ENCODE measurements at places on chromosomes 13 and 19.

GRCh38 chr13:74850893-74851292 lies 631.1 kb downstream of the TBC1D4 start:
- no peak for DNase-seq

DNA sequence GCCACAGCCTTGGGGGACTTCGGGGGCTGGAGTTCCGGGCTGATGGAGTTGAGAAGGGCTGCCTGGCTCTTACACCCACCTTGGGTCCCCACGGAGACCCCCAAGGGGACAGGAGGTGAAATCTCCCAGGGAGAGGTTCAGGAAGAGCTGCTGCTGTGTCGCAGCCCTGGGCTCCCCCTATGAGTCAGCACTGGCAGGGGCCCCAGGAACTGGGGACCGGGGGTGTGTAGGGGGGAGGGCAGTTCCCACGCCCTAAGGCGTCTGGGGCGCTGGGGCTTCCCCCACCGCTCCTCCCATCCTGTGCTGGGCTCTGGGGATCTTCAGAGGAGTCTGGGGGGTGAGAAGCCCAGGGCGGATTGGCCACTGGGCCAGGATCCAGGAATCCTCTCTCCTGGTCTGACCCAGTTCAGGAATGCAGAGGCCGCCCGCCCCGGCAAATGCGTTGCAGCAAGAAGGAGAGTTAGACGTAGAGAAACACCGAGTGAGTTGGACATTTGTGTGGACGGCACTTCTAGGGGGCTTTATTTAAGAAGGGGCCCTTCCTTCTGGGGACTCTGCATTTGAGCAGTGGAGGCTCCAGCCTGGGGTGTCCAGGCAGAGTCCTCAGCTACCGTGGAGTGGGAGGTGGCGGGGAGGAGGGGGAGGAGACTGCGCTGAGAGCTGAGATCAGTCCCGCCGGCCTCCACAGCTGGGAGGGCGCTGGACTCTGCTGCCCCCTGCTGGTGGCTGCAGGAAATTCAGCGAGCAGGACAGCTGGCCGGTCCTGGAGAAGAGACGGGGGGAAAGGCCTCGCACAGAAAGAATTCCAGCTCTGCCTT lies 15.0 kb upstream of the NANOS3 start:
- DNase-seq: peak; percentile 90

GRCh38 chr19:55251341-55252081 lies 7.3 kb downstream of the PPP6R1 start:
- DNase-seq: peak; percentile 68

- peak; percentile 45 for DNase-seq
Measured at GRCh38 chr13:42279080-42279479, 7.1 kb downstream of the AKAP11 start.

DNA sequence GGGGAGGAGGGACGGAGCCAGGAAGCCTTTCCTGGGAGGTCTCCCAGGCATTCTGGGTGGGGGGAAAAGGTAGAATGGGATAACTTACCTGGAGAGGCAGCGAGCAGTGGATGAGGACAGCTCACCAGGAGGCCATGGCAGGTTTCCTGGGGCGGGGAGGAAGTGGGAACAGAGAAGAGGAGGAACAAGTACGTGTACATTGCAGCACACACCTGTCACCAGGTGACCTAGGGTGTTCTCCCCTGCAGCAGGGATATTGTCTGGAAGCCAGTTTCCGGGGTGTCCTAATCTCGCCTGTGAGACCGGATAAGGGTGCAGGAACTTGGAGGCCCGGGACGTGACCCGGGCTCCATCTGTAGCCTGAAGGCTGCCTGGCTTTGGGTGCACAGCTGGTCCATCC lies at the start of gene FUT3:
FUT3 (minus strand) TSS at position 148 of the 400 bp plus-strand sequence.
- DNase-seq: no peak

- DNase-seq: peak; percentile 86
Measured at GRCh38 chr19:20237773-20238623, 71.0 kb downstream of the ZNF486 start.

GRCh38 chr13:79667771-79668170 lies 186.8 kb downstream of the NDFIP2 start:
- DNase-seq: no peak

DNA sequence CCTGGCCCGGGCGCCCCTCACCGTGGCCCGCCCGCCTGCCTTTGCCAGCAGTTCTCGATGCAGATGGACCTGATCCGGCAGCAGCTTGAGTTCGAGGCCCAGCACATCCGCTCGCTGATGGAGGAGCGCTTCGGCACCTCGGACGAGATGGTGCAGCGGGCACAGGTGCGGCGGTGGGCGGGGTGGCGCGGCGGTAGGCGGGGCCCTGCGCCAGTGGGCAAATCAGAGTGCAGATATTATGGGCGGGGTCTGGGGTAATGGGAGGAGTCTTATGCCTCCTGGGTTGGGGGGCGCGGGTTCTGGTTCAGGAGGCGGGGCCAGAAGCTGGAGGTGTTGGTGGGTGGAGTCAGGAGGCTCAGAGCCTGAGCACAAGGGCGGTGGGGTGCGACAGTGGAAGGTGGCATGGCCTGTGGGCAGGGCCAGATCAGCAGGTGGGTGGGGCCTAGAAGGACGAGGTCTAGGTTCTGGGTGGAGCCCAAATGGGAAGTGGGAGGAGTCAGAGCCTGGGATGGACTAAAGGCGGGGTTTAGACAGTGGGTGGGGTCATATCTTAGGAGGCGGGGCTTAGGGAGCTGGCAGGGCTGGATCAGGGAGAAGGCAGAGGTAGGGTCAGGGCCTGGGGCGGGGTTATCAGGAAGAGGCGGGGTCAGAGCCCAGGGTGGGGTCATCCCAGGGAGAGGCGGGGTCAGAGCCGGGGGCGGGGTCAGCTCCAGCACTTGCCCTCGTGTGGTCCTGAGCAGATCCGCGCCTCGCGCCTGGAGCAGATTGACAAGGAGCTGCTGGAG lies 5.6 kb downstream of the APC2 start:
- DNase-seq: peak; percentile 47

- DNase-seq: no peak
Measured at GRCh38 chr13:101155920-101156319, 260.4 kb downstream of the NALCN start.

GRCh38 chr19:47331490-47331889 lies 485 bp upstream of the C5AR2 start:
- DNase-seq: no peak

- no peak for DNase-seq
Measured at GRCh38 chr13:114037674-114038073, 63.8 kb upstream of the C13orf46 start.

- DNase-seq: no peak
Measured at GRCh38 chr19:12937093-12937926, 1.1 kb upstream of the CALR start.

DNA sequence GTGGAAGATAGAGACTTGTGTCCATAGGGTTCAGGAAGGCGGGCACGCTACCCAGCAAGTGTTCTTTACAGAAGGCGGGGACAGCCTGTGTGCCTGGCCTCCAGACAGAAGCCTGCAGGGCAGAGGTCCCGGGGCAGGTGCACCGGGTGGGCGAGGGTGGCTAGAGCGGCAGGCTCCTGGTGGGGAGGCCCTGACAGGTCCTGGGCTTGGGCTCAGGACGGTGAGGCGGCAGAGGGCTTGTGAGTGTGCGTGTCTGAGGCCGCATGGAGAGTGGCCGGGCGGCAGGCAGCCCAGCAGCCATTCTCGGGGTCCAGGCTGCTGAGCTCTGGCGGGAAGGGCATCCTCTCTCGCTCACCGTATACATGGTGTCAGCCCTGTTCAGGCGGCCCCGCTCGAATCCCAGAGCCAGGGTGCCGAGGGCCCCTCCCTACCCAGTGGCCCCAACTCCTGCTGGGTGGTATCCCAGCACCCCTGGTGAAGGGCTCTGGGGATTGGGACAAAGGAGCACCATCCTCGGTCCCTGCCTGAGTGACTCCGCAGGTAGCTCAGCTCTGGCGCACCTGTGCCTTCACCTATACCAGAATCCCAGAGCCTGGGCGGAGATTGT lies 3.0 kb upstream of the AMH start:
- no peak for DNase-seq

DNA sequence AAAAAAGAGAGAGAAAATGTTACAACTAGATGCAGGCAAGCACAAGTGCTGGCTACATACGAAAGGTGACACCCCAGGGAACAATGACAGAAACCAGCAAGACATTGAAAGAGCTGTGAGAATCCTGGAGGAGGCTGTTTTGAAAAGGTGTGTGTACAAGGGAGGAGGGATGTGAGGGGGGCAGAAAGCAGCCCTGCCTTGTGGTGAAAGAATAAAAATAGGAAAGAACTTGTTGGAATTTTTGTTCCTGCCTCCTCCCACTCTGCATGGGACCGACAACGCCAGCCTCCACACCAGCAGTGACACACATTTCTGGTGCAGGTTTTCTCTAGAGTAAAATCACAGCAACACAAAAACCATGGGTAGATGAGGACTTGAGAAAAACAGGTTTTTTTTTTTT lies 1258.6 kb downstream of the PCDH9 start:
- DNase-seq: no peak

DNA sequence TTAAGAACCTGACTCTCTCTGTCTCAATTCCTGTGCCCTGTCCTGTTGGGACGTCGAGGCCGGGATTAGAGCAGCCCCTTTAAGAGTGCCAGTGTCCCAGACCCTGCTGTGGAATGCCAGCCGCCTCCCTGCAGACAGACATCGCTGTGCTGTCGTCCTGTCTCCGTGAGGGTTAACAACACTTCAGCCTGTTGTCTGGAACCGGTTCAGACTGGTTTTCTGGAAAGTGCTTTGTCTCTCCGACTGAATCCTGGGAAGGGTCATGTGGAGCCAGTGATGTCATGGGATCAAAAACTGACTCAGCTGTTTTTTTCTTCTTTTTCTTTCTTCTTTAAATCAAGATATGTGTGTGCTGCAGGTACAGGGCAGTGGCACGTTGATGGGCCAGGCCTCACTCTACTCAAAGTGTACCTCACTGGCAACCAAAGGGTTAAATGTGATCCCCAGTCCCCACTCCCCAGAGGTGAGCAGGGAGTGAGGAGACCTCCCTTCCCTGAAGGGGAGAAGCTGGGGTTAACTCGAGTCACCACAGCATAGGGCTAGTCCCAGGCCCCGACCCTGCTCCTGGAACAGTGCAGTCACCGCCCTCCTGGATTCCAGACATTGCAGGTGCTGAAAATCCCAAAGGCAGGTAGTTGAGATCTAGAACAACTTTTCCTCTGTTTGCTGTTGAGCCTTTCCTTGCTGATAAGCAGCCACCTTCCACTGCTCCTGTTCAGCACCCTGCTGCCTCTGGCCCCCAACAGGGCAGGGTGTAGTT lies 50.8 kb downstream of the TSSK6 start:
- no peak for DNase-seq

- no peak for DNase-seq
Measured at GRCh38 chr13:47508527-47509228, 492.4 kb downstream of the SUCLA2 start.

- no peak for DNase-seq
Measured at GRCh38 chr13:89401264-89401675, 1730.1 kb downstream of the SLITRK5 start.

- no peak for DNase-seq
Measured at GRCh38 chr19:52094526-52095130, 937 bp downstream of the ZNF841 start.

GRCh38 chr19:45499196-45500180 lies 1.2 kb downstream of the PPM1N start:
- peak; percentile 72 for DNase-seq

GRCh38 chr19:39996218-39996810 lies 546 bp upstream of the ZNF546 start:
- no peak for DNase-seq

- no peak for DNase-seq
Measured at GRCh38 chr19:41220811-41221210, 1.8 kb downstream of the AXL start.

DNA sequence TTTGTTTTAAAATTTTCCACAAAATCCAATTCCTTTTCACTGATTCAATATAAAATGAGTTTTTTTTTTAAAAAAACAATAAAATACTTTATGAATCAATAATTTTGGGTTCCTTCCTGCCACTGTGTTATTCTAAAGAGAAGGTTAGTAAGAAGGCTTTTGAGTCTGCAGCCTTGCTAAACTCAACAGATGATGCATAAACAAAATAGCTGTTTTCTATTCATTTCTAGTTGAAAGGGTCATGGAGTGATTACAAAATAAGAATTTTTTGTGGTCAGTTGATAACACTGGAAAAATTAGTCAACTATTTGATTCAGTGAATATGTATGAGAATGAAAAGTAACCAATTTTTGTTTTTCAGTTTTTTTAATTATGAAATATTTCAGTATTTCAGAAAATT lies 169.9 kb downstream of the VWA8 start:
- no peak for DNase-seq

DNA sequence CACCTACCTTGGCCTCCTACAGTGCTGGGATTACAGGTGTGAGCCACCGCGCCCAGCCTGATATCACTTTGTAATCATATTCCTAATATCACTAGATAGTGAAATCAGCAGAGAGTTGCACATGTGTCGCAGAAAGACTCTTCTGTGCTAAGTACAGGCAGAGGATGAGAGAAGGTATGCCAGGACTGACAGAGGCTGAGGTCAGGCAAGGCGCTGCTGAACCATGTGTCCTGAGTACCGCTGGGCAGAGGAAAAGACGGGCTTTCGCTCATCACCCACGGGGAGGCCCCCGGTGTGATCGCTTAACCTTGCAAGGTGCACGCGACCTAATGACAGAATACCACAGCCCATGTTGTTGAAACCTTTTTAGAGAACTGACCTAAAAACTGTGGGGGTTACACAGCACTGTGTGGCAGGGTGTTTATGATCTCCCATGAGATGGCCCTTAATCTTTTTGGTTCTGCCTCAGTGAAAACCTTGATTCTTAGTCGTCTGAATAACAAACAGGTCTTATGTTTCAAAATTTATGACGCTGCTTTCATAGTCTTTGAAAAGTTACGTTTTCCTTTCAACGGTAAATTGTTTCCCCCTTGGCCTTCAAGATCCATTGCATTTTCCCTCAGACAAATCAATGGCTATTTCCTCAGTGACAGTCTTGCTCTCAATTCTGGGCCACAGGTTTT lies 12.2 kb downstream of the GJA3 start:
- DNase-seq: no peak

- DNase-seq: peak; percentile 46
Measured at GRCh38 chr13:99352351-99353245, 45.4 kb upstream of the GPR183 start.

GRCh38 chr19:18784786-18785120 lies 6.4 kb downstream of the COMP start:
- no peak for DNase-seq

DNA sequence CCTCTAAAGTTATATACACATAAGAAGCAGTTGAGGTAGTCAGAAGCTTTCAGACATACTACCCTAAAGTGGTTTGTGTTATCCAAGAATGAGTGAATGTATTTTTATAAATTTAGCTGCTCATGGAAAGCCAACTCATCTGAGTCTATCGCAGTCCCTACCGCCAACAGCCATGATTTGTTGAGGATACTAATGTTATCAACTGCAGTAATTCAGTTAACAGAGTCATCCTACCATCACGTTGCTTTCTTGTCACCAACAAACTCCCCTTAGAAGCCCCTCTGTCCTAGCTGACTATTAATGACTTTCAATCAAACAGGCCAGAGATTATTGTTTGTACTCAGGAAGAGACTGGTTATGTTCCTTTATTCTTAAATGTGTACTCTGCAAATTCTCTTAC lies 169.9 kb downstream of the DCT start:
- no peak for DNase-seq

DNA sequence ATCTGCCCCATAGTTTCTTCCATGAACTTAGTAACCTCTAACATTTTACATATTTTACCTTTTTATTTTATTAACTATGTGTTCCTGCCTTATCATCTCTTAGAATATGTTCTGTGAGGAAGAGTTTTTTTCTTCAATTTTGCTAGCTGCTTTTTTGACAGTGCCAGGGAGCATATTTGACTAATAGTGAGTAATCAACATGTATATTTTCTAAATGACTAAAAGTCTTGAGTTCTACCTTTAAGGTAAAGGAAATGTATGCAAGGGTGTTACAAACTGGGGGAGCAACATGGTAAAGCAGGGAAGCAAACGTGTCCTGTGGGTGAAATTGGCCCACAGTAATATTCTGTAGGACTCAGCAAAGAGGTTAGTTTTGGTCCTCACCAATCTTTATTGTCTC lies 165.5 kb downstream of the NBEA start:
- DNase-seq: no peak

Data from CD4-positive, alpha-beta T cell treated with Interleukin-17A for 4 hours (primary cell).